Activated CD8-positive, alpha-beta memory T cell treated with anti-CD3 and anti-CD28 coated beads for 48 hours (primary cell): ENCODE measurements at places on chromosomes 7 and 10.

GRCh38 chr7:82605247-82605864, 161.8 kb upstream of the CACNA2D1 start:
- DNase-seq: no peak

DNA sequence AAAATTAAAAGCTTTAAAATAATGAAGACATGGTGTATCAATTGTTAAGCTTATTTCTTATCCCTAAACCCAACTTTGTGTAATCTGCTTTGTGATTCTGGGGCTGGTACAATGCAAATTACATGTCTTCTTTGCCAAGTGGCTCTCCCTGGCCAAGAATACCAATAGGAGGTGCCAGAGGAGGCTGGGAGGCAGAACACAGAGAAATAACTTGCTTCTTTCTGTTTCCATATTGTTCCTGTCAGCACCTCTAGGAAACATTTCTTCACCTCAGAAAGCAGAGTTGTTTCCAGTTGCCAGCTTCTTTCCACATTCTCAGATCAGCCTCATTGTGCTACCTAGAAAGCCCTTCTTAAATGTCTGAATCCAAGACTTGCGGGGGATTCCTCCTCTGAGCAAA, 174.4 kb downstream of the MDFIC start:
- no peak for DNase-seq

DNA sequence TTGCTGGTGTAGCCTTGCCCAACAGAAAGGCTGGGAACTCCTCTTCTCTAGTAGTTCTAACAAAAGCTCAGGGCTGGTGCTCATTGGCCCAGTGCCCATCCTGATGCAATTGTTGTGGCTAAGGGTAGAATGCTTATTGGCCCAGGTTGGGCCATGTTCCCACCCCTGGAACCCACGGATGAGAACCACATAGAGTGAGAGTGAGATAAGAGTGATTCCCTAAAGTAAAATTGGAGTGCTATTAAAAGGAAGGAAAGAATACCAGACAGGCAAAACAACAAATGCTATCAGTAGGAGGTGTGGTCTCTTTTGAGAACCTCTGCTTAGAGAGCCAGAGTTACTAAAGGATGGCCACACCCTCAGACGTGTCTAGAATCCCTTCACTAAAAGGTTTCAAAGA, 49.2 kb downstream of the LGI1 start:
- DNase-seq: no peak

- peak; percentile 23 for DNase-seq
These were observed 9.1 kb upstream of the ZYX start for GRCh38 chr7:143372070-143372469.

DNA sequence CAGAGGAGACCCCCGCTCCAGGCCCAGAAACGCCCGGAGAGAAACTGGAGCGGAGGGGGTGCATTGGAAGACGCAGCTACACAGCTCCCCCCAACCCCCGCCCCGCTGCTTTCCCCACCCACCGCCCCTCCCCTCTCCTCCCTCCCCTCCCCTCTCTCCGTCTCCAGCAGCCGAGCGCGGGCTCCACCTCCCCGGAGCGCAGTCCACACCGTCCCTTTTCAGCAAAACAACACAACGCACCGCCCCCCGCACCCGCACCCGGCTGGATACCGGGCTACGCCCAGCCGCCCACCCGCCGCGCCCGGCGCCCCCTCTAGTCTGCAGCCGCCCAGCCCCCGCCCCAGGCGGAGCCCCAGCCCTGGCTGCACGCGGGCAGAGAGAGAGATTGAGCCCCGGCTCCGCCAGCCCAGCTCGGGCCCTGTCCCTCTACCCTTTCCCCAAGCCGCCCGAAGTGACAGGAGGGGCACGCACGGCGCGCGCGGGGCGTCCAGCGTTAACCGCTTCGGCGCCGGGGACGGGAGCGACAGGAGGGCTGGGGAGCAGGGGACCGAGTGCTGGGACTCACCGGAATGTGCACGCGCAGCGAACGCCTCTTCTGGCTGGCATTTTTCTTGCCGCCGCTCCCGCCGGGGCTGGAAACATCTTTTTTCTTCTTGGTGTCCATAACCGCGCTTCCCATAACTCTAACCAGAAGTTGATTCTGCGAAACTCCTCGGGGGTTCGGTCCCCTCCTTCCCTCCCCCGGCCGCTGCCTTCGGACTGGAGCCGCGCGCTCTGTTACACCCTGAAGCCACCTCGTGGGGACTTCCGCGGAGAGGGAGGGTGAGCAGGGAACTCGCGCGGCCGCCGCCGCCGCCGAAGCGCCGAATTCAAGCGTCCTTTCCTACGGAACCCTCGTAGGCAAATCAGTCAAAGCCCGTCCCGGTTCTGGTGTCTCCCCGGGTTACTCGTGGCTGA, 695 bp downstream of the PRKAG2 start:
- DNase-seq: peak; percentile 14

DNA sequence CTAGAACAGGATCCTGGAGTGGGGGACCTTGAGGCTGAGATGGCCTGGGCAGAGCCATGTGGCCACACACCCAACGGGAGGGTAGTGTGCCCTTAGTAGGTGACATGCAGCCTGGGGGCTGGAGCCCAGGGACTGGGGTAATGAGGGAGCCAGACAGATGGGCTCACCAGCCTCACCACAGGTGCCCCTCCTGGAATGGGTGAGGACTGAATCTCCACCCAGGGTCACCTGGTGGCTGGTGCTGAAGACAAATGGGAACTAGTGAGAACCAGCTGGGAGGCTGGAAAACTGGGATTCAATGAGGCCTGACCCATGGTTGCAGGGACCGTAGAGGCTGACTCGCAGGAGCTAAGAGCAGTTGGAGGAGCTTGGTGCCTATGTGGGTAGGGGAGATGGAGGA, 6.1 kb downstream of the ZP3 start:
- DNase-seq: no peak

GRCh38 chr10:132586739-132587138, 49.2 kb downstream of the INPP5A start:
- DNase-seq: no peak

- DNase-seq: no peak
These were observed 24.1 kb upstream of the PNLIP start for GRCh38 chr10:116521424-116522290.

- no peak for DNase-seq
These were observed 41.3 kb upstream of the CAMK1D start for GRCh38 chr10:12308057-12308456.

DNA sequence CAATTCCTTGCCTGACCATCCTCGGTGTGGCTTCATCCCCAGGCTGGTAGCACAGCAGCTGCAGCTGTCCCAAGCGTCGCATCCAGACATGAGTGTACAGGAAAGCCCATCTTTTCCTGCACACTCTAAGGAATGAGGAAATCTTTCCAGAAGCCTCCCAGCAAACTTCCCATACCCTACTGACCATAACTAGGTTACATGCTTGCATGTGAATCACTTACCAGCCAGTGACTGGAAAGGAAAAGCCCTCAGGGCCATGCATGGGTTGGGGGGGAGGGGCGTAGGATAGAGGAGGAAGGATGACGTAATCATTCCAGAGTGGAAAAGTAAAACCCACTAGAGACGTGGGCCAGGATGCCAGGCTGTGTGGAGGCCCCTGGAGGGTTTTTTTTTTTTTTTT, 18.9 kb upstream of the ZNF212 start:
- no peak for DNase-seq

DNA sequence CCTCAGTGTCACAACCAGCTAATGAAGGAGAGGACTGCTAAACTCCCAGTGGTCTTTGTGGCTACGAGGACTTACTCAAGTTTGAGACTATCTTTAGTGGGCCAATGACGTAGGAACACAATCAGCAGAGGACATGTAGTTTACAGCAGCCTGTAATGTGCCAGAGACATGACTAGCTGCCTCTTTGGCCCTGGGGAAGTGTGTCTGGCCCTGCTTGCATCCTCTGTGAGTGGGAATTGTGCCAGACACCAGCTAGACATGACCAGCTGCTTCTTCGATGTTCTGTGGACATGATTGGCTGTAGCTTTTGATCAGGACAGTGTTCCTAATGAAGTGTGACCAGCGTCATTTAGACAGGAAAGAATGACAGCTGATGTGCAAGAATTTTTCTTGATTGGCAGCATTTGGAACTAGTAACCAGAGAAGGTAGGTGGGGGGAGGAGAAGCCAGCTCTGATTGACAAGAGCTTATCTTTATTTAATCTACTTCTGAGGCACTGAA, 141.7 kb downstream of the AUTS2 start:
- no peak for DNase-seq

DNA sequence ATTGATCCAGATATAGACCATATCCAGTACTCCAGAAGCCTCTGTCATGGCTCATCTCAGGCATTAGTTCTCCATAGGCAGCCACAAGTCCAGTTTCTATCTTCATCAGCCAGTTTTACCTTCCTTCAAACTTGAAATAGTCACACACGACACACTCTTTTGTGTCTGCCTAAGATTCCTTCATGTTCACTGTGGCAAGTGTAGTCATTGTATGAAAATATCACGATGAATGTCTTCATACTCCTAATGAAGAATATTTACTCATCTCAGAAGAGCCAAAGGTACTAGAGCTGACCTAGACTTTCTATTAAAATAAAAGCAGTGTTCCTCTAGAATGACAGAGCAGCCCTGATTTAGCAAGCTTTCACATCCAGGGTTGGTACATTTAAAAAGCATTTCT, 230.7 kb downstream of the SNX13 start:
- no peak for DNase-seq

- no peak for DNase-seq
These were observed 222.1 kb upstream of the RHOBTB1 start for GRCh38 chr10:61166065-61166464.

DNA sequence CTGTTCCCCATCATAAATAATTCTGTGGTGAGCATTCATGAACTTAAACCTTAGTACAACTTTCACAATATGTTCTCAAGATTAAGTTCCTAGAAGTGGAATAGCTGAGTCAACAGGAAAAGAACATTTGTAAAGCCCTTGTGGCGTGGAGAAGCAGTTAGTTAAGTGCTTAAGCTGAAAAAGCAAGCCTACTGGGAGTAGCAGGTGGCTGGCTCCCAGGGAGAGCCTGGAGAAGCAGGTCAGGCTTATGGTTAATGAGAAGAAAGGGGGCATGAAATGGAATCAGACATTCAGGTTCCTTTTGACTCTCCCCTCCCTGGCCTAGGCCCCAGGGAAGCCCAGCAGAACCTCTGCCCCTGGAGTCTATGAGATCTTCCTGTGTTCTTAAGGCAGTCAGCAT, 35.3 kb downstream of the VSTM4 start:
- DNase-seq: no peak

DNA sequence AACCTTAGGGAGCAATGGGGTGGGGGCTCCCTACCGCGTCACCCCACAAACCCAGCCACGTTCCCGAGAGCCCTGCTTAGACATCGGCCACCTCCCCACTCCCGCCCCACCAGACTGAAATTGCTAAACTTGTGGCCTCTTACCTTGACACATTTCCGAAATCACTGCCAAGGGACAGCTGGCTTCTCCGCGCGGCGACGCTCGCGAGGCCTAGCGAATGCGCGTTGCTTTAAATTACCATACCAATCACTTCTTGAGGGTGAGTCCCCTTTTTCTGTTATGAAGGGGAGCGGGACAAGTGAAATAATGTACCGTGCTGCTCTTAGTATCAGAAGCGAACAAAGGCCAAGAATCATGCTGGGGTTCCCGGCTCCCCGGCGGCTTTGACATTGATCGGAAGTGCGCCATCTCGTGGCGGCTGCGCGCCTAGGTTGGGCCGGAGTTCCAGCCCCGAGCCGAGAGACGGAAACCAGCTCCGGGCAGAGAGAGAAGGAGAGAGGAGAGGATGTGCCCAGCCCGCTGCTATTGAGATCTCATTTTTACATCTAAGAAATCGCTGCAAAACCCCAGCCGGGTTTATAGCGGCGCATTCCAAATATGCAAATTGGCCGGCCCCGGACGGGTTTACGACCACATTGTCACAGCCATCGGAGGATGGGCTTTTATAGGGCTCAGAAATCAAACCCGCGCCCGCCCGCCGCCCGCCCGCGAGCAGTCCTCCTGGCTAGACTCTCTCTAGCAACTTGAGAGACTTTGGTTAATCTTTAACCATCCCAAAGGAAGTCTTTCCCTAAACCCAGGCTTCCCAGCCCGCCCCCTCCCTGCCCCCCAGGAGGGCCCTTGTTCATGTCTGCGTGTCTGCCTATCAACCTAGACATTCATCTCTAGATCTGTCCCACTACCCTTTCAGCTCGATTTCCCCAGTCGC, 5.3 kb downstream of the HOXA11 start:
- DNase-seq: no peak

DNA sequence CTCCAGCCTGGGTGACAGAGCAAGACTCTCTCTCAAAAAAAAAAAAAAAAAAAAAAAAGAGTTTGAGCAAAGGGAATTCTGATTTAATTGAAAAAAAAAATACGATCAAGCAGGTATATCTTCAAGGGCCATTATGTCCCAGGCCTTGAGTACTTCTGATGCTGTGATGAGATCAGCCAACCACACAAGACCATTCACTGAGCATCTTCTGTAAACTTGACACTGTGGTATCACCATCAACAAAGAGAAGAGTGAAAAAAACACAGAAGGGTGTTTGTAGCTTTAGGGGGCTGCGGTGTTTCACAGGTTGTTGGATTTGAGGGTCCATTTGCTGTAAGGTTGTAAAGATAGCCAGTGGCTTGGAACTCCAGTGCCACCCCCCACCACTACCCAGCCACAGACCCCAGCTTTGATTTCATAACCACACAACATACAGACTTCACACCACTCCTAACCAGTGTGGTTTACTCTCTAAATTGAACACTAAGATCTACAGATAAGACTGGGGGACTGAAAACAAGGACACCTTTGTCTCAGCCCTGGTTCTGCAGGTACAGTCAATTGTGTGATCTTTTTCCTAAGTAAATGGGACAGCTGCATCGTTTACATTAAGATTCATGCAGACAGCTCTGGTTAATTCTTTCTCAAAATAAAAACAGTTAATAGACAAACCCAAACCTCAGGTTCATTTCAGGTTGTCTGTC, 66.4 kb downstream of the CDC123 start:
- no peak for DNase-seq

DNA sequence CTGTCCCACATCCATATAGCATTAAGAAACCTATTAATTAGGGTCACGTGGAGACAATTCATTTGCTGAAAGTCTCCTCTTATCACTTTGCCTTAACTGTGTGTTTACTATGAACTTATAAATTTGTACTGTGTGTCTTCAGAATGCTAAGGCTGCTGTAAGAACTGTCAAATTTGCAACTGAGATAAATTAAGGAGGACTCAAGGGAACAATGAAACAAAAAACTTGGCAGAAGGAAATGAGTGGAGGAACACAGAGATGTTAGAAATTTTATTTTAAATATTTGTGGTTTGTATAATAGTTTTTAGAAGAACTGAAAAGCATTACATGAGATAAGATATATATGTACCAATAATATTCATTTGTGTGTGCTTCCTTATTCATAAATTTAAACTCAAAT, 1005.3 kb upstream of the SORCS1 start:
- DNase-seq: no peak

DNA sequence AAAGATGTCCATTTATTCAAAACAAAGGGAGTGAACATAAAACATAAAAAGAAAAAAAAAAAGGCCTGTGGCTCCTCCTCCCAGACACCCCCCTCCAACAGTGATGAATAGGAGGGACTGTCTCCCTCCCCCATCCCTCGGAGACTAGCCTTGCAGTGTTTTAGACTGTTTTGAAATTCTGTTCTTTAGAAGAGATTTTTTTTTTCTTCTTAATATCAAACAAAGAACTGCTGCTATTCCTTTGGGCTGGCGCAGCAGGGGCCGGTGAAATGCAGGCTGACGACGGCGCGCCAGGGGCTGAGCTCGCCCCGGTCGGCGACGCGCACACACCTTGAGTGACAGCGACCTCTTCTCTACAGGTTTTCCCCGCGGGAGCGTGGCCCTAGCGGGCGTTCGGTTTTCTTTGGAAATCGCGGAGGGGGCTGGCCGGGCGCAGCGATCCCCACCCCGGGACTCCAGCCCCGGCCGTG, at the start of gene LANCL2:
Gene LANCL2 (plus strand): TSS at position 133 of the 470 bp plus-strand sequence. CDS start 689 bp downstream, outside the sequence.
- DNase-seq: no peak
